ENCODE measurements at places on chromosomes 2 and 18.

DNA sequence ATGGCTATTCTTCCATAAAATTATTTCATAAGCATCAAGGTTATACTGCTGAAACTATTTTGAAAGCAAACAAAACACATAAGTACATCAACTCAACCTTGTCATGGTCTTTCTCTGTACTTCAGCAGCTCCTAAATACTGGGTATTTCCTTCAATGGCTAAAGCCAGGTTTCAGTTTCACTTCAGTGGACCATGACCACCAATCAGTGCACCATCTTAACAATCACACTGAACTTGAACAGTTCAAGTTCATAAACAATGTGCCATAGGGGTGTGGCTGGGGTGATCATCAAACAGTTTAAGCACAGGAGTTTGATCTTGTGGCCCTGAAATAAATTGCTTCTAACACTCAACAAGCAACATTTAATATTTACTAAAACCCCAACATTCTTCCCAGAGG lies 124.1 kb upstream of the FIGN start:
- no peak for DNase-seq

GRCh38 chr2:237631007-237631785 lies 3.8 kb downstream of the LRRFIP1 start:
- no peak for DNase-seq

DNA sequence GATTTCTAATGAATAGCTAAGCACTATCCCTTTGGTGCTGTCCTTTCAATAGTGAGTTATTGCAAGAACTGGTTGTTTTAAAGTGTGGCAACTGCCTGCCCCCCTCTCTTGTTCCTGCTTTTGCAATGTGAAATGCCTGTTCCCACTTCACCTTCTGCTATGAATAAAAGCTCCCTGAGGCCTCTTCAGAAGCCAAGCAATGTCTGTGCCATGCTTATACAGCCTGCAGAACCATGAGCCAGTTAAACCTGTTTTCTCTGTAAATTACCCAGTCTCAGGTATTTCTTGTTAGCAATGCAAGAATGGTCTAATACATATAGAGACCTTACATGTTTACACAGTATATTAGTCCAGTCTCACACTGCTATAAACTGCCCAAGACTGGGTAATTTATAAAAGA lies 15.0 kb upstream of the METTL21A start:
- no peak for DNase-seq

GRCh38 chr2:237268004-237268708 lies 145.8 kb downstream of the COL6A3 start:
- DNase-seq = no peak

GRCh38 chr2:107545066-107545465 lies 281.6 kb upstream of the RGPD4 start:
- DNase-seq = no peak

DNA sequence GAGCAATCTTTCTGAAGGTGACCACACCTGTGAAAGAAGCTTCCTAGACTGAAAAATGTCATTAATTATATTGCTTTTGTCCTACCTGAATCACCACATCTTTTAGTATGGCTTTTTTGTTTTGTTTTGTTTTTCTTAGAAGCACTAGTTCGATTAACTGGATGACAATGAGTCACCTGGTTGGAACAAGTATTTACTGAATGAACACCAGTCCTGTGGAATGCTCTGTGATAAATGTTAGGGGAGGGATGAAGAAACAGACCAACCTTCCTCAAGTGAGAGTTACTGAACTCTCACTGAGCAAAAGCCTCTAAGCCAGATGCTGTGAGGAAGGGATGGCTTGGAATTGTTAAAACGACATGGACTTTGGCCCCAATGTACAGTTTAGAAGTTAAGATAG lies 26.8 kb upstream of the DCC start:
- DNase-seq = no peak

GRCh38 chr2:112733871-112734270 lies 13.1 kb downstream of the NT5DC4 start:
- DNase-seq = no peak

DNA sequence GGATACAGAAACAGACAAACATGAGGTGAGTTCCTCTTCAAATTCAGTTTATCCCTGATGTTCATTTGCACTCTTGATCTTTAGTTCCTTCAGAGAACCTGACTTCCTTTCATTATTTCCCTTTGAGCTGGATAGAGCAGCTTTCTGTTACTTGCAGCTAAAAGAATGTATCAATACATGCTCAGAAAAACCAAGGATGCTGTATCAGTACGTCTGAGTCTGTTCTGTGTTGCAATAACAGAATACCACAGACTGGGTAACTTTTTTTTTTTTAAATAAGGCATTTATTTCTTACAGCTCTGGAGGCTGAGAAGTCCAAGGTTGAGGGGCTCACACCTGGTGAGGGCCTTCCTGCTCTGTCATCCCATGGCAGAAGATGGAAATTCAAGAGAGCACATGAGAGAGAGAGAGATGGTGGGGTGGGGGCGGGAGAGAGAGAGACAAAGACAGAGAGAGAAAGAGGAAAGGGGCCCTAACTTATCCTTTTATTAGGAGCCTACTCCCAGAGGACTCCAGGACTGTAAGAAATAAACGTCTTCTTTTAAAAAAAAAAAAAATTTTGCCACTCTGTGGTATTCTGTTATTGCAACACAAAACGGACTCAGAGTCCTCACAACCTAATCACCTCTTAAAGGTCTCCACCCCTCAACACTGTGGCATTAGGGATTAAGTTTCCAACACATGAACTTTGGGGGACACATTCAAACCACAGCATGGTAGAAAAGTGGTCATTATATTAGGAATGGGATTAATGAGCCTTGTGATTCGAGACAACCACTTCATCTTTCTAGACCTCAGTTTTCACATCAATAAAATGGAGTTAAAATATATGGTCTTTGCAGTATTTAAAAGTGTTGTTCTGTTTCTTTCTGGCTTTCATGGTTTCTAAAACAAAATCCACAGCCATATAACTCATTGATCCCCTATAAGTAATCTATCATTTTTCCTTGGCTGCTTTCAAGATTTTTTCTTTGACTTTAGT lies 18.4 kb upstream of the SELENOI start:
- DNase-seq = peak; percentile 42

DNA sequence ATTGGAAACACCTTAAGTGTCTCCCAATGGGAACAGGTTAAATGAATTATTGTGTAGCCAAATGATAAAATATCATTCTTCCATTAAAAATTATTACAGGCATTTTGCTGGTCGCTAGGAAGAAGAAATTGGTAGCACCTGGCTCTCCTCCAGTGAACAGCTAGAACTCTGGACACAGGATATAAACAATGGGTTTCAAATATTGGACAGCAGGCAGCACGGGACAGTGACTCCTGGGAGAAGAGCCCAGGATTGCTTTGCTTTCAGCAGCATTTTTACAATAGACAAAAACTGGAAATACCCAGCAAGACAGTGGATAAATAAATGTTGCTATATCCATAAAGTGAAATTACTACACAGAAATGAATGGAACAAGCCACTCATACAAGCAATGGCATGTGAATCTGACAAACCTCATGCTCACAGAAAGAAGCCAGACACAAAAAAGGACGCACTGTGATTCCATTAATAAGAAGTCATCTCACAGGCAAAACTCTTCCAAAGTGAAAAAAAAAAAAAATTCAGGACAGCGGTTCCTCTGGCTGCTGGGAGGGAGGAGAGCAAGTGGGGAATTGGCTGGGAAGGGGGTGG lies 50.5 kb downstream of the LAMA1 start:
- DNase-seq = no peak

DNA sequence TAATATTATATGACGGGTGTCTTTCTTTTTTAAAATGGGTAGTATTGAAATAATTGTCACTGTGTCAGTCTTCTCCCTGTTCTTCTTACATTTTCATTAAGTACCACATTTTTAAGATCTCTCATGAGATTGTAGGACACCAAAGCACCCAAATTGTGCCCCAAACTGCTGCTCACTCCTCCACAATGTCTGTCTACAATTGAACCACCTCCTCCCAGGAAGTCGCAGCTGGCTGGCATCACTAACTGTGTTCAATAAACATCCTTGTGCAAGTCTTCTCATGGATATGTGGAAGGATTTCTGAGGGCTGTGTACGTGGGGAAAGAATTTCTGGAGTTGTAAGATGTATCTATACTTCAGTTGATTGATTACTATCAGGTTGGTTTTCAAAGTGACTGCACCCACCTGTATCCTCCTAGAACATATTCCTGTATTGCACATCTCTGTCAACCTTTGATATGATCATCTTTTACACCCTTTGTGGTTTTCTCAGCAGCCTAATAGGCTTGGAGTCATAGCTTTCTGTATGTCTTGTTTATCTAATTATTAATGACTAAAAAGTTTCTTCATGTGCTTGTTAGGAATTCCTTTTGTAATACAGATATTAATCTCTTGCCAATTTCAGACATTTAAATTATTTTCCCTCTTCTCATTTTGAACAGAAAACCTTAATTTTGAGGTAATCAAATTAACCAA lies 774.9 kb downstream of the RNF144A start:
- no peak for DNase-seq

DNA sequence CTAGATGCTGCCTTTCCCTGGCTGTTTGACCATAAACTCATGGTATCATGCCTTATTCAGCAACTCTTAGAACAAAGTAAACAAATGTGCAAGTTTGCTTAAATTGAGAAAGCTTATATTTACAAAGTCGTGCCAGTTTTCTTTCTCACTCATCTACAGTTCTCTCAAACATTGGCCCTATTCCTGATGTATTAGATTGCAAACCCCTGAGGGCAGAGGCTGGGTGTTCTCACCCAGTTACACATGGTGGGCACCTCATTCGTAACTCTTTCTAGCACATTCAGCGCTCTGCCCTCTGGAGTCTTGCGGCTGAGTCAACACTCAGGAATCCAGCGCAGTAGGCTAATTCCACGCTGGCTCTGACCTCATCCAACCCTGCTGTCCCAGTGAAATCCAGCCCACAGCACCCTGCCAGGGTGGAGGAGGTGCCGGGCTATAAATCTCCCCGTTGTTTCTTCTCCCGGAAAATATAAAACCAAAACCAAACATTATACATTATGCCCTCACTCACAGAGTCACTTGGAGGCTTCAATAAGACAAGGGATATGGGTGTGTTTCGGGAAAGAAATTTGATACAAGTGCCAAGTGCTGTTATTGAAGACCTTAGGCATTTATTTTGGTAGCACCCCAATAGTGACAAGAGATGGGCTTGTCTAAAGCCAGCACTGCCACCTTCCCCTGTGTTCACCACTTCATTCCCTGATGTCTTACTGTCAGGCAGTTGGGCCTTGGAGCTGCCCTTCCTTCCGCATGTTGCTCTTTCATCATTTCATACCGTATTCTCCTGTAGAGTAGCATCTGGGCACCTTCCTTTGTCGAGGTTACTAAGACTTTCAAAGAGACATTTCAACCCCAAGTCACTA lies 287.4 kb downstream of the PRKCE start:
- peak; percentile 92 for DNase-seq

DNA sequence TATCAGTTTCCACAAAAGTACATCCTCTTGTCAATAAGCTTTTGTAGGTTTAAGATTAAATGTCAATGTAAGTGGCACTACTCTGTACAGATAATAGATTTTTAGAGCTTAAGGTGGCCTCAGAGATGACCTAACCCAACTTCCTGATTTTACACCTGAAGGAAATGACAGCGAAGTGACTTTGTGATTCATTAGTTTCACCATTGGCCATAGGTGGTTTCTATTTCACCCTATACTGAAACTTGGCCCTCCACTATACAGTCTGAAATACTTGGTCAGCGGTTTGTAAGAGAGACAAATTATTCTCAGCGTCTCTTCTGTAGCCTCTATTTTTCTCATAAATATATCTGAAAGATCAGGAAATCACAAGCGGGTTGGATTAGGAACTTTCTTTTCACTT lies 330.4 kb upstream of the FAM98A start:
- DNase-seq = no peak

DNA sequence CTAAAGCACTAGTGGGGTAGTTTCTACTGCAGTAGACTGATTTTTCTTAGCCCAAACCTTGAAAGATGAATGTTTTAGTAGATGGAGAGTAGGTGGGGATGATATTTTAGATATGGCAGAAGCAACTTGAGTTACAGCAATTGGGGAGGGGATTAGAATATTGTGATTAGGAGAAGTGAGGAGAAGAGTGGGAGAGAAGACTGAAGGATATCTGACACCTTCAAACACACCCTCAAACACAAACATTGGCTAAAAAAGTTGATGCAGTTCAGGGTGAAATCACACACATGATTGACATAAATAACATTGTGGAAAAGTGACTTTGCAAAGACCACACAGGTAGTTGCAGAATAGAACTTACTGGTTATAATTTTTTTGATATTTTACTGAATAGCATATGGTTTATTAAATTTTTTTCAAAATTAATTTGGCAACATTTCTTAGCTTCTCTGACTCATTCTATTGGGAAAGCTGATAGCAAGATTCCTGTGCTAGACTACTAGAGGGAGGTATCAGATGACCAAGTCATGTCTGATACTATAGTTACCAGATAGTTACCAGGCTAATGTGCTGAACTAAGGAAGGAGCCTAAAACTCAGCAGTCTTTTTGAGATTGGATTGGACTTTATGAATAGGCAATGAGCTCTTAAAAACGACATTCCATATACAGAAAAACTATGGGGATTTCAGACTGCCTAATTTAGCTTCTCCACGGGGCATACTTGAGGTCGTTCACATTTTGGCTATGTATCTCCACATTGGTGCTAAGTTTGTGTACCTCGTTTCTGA lies 73.0 kb downstream of the ACTR3 start:
- no peak for DNase-seq

GRCh38 chr2:9243357-9243756 lies 36.7 kb downstream of the ASAP2 start:
- no peak for DNase-seq

GRCh38 chr2:52542297-52542696 lies 1225.3 kb upstream of the CHAC2 start:
- no peak for DNase-seq

GRCh38 chr18:54830866-54831265 lies 2.6 kb downstream of the RAB27B start:
- DNase-seq = no peak

GRCh38 chr2:227117852-227118251 lies 46.2 kb downstream of the COL4A4 start:
- no peak for DNase-seq

DNA sequence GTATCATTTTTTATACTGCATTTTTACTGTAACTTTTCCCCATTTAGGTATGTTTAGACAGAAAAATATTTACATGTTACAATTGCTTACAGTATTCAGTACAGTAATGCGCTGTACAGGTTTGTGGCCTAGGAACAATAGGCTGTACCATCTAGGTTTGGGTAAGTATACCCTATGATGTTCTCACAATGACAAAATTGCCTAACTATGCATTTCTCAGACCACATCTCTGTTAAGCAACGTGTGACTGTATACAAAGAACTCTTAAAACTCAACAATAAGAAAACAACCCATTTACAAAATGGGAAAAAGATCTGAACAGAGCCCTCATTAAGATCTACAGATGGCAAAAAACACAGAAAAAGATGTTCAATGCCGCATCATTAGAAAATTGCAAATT lies 29.4 kb downstream of the FAM210A start:
- DNase-seq = no peak

- DNase-seq = no peak
Observed at GRCh38 chr18:55869556-55870501, 281.8 kb upstream of the TCF4 start.

Measured in AG09309 (cell line).